Right hindlimb (tissue), 1 donor: ENCODE measurements at places on chromosomes 3 and 15.

- no peak for DNase-seq
These were observed 165.6 kb upstream of the SMAD3 start for GRCh38 chr15:66899555-66900350.

- no peak for DNase-seq
These were observed 58.1 kb upstream of the SLC6A6 start for GRCh38 chr3:14344351-14344750.

DNA sequence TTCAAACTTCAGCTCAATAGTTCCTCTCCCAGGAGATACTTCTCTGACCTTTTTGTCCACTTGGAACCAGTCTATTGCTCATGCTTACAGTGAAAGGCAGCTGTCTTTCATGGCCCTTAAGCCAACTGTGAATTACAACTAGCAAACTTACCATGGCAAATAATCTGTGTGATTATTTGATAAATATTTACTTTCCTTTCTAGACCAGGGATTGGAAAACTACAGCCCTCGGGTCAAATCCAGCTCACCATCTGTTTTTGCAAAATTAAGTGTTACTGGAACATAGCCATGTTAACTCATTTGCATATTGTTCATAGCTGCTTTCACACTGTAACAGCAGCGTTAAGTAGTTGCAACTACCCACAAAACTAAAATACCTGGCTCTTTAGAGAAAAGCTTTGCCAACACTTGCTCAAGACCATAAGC lies 289.1 kb upstream of the MCTP2 start:
- peak; percentile 27 for DNase-seq

DNA sequence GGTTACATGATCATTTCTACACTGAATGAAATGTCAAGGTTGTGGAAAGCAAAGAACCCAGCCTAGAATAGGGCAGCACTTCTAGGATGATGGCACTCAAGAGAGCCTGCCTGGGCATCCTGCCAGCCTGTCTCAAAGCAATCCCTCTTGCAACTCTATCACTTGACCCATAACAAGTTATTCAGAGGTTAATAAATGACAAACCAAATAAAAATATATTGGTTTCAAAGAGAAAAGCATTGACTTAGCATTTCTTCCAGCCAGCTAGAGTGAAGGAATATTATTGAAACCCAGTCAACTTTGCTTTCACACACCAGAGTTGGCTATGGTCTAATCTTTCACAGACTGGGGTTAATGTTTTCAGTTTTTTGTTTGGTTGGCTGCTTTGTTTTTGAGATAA lies 214.6 kb upstream of the UBE2E2 start:
- DNase-seq: no peak

GRCh38 chr3:147049821-147050220 lies 356.5 kb downstream of the ZIC4 start:
- DNase-seq: peak; percentile 39

GRCh38 chr3:141306922-141307321 lies 61.4 kb upstream of the ZBTB38 start:
- DNase-seq: no peak

- no peak for DNase-seq
These were observed 542.4 kb downstream of the SQOR start for GRCh38 chr15:46177219-46177618.

DNA sequence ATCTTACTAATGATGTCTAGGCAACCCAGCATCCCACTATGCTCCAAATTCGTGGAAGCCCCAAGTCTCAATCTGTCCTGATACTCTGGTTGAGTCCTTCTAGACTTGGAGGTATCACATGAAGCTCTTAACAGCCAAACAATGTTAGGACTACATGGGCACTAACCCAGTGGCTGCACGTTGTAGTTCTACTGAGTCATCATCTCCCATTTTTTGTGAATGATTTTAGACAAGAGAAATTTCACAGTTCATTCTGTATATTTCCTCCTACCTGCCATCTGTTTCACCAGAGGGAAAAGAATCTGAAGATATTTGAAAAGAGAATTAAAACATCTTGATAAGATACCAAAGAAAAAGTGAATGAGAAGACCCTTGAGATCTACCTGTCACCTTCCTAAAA lies 9.8 kb upstream of the WWTR1 start:
- DNase-seq: no peak

DNA sequence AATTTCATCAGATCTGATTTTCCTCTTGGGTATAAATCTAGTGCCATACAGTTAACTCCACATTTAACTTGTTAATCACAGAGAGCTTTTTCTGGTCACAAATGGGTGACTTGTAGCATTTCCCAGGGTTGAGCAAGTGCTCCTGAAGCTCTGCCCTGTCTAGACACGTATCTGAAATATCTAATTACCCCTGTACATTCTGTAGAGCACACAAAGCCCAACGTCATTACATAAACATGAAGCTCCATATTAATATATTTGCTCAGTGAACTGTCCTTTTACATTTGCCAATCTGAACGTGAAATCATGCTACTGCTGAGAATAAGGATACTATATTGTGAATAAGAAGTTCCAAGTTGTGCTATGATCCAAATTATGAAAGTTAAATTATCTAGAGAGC lies 49.0 kb downstream of the THBS1 start:
- DNase-seq: no peak

- DNase-seq: no peak
These were observed 2.3 kb upstream of the ZNF280D start for GRCh38 chr15:56735589-56735988.

- DNase-seq: no peak
These were observed 1.4 kb downstream of the VHL start for GRCh38 chr3:10142707-10143560.

GRCh38 chr3:189685860-189686259 lies 54.7 kb downstream of the TP63 start:
- no peak for DNase-seq

- no peak for DNase-seq
These were observed 3.7 kb upstream of the ZNF609 start for GRCh38 chr15:64456634-64457108.

DNA sequence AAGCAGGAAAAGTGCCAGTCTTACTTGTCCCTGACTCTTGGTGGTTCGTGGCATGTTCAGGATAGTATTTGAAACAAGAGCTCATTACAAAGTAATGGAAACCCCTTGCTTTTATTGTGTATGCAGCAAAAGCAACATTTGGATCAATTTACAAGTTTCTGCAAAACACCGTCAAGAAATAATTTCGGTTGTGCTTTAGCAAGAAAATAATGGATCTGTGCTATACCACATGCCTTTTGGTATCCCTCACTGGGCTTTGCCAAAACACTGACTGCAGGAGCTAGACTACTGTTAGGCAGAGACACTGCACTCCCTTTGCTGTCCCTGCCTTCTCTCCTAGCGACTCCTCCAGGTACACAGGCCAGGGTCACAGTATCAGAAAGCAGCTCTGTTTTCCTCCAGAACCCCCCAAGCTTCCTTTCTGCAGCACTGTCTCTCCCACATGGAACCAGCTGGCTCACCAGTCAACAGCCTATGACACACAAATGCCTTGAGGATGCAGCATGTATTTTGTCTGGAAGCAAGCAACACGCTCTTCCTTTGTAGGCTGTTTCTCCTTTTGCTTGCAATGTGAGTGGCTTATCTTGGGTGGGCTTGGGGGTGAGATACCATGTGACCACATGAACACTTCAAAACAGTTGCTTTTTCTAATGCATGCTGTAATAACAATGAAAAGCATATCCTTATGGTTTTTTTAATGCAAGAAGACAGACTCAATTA lies 111.4 kb downstream of the PGPEP1L start:
- DNase-seq: no peak

DNA sequence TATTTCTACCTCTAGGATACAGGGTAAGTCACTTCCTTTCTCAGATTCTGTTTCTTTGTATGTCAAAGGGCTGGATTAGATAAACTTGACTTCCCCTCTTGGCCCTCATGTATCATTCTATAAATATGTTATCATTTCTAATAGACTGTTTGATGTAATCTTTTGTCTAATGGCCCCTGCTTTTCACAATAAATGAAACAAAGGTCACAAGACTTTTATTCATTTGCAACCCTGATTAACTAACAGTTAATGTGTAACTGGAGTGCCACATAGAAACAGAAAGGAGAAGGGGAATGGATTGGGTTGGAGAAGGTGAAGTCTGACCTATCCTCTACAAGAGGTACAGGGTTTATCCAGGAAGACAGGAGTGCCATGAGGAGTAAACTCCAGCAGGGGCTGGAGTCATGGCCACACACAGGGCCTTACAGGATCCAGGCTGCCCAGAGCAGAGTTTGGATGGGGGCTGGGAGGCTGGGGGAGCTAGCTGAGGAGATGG lies 8.0 kb upstream of the B3GNT5 start:
- DNase-seq: no peak

GRCh38 chr15:80182611-80183261 lies 29.9 kb downstream of the FAH start:
- DNase-seq: peak; percentile 65

- no peak for DNase-seq
These were observed 171.1 kb downstream of the ZNF621 start for GRCh38 chr3:40695848-40696247.

GRCh38 chr15:78097667-78098066 lies 5.3 kb downstream of the SH2D7 start:
- DNase-seq: no peak

DNA sequence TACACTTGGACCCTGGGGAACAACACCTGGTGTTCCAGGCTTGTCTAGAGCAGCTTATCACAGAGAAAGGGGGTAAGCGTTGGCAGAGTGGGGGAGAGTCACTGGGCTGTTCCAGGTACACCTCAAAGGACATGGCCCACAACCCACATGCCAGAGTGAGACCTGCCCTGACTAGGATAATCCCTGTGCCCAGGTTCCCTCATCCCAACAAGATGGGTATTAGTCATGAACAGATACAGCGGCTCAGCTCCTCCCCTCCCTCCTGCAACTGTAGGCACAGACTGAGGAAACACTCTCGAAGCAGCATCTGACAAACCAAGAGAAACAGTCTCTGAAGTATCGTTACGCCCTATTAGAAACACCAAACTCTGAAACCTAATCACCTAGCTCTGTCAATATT lies 32.1 kb upstream of the RPS17 start:
- DNase-seq: no peak

DNA sequence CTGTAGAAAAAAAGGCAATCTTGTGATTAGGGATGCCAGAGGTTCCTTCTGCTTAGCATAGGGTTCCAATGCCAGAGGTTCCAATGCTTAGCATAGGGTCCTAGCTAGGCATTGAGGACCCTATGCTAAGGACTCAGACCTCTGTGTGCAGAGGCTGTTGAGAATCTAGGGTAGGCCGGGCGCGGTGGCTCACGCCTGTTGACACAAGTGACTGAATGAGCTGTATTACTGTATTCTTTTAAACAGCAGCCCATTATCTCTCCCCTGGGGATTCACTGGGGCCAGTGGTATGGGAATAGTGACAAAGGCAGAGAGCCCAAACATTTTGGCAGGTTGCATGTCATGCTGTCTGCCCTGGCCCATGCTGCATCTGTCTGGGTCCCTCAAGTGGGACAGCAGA lies 16.2 kb downstream of the PAK6 start:
- no peak for DNase-seq

DNA sequence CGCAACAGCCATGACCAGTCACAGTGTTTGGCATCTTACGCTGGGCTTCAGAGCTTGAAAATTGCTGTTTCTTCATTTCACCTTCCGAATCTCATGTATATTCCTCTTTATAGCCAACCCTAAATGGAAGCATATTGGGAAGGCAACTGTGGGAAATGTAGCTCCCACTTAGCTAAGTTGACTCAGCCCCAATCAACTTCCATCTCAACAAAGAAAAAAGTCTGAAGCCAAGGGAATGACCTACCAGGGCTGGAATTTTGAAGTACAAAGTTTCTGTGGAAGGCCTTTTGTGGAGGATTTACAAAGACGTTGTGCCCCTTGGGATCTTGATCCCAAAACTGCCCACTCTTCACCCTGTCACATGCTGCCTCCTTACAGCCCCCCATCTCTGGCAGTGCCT lies 85.2 kb upstream of the OXTR start:
- no peak for DNase-seq

- no peak for DNase-seq
These were observed 12.6 kb downstream of the YEATS2 start for GRCh38 chr3:183710231-183710630.

GRCh38 chr3:64530434-64531049 lies 157.3 kb downstream of the ADAMTS9 start:
- peak; percentile 70 for DNase-seq

DNA sequence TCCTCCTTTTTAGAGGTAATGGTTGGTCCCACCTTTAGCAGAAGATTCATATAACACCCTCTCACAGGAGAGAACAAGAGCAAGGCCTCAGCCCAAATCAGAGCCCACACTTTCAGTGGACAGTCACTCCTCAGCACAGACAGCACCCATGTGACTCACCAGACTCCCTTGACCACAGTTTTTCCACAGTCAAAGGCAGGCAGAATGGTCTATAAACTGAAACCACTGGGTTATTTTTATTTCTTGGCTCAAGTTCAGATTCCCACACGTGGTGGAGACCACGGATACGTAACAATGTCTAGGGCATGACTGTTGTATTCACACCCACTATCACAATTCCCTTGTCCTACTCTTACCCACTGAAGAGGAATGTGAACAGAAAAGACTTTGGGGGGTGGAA lies 237.8 kb upstream of the UBE2E1 start:
- peak; percentile 30 for DNase-seq

DNA sequence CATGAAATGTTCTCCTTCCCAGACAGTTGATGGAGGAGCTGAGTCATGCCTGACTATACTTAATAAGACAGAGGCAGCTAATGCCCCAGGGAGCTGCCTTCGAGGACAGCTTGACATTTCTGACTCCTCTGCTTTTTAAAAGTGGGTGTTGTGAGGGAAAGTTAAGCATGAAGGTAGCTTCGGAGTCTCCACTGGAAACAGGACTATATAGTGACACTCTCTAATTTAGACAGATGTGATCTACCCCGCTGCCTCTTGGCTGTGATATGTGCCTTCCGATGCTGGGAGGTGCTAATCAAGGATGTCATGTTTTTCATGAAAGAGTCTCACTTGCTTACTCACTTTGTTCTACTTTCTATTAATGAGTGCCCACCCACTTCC lies 72.7 kb downstream of the IL1RAP start:
- DNase-seq: no peak

DNA sequence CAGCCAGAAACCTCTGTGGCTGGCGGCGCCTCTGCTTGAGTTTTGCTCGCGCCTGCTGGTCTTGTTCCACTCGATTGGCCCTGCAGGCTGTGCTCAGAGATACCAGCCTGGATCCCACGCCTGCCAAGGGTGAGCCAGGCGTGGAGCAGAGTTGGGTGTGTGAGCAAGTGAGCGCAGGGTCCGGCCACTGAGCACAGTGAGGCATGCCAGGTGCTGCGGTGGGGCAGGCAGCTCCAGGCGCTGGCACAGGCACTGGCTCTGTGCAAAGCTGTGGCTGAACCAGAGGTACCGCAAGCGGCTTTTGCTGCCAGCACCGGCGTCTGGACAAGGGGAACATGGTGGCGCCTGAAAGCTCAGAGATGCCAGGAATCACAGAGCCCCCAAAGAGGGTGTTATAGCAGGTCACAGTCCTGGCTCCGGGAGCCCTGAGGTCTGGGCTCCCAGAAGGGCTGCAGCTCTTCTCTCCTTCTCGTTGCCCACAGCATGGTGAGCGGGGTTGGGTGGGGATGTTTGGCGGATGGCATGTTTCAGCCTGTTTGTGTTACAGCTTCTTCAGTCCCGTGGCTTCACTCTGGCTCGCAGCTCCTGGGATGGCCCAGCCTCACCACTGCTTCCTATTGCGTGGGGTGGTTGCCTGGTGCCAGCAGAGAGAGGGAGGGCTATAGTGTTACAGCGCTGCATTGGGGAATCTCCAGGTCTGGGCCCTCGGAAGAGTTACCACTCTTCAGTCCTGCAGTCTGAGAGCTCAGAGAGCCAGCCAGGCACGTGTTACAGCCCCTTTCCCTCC lies 73.9 kb downstream of the NR1D2 start:
- no peak for DNase-seq
